Central memory CD8-positive, alpha-beta T cell (primary cell): ENCODE measurements at places on chromosomes 5 and 9.
A peak's percentile ranks its signal among the peaks of the same experiment; 100 is the strongest.

DNA sequence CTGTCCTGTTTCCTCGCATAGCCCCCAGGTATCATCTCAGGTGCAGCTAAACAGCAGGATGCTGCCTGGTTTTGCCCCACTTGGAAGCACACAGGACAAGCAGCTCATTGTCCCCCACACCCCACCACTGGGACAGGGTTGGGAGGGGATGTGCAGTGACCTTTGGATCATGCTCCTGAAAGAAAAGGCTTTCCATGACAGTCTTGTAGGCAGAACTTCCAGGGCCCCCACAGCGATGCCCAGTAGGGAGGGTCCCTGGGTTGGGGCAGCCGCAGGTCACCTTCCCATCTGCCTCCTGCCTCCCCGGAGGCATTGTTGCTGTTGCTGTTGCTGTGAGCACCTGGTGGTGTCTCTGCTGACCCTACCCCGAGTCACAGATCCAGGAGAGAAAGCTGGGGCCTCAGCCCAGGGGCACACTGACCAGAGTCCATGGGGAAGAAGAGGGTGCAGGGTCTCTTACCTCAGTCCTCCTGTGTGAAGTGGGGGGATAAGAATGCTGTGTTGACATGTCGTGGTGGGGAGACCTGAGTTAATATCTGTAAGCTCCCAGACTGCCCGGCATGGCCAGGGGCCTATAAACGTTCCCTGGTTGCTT lies 8.5 kb downstream of the CEP72 start:
- H3K4me3 ChIP-seq = no peak overlapping the region
- H3K36me3 ChIP-seq = peaks cover 14% of the 10 kb centered on the region
- H3K4me1 ChIP-seq = peaks cover 14% of the 10 kb centered on the region
- H3K27me3 ChIP-seq = no peaks in the 10 kb centered on the region

GRCh38 chr9:134364391-134365114 lies 38.3 kb downstream of the RXRA start:
- H3K4me1 ChIP-seq = peaks cover 6% of the 10 kb centered on the region
- H3K4me3 ChIP-seq = no peak overlapping the region
- no peaks in the 10 kb centered on the region for H3K27me3 ChIP-seq
- no peak overlapping the region for H3K27ac ChIP-seq
- DNase-seq = no peak
- no peaks in the 10 kb centered on the region for H3K36me3 ChIP-seq

- no peak for DNase-seq
- H3K36me3 ChIP-seq = peaks cover 9% of the 10 kb centered on the region
- no peaks in the 10 kb centered on the region for H3K4me1 ChIP-seq
These were observed 232.3 kb upstream of the TBCA start for GRCh38 chr5:78008356-78008967.

GRCh38 chr9:126915846-126916543 lies 1.4 kb downstream of the RALGPS1 start:
- peaks cover 3% of the 10 kb centered on the region for H3K36me3 ChIP-seq
- no peak overlapping the region for H3K27ac ChIP-seq
- H3K4me1 ChIP-seq = peaks cover 8% of the 10 kb centered on the region
- peaks cover 20% of the 10 kb centered on the region for H3K27me3 ChIP-seq
- DNase-seq = no peak
- H3K4me3 ChIP-seq = peak overlapping the region; percentile 71

GRCh38 chr5:143569213-143569701 lies 165.8 kb upstream of the NR3C1 start:
- DNase-seq = no peak
- no peaks in the 10 kb centered on the region for H3K4me1 ChIP-seq
- H3K4me3 ChIP-seq = no peak overlapping the region
- H3K27ac ChIP-seq = no peak overlapping the region
- H3K27me3 ChIP-seq = no peaks in the 10 kb centered on the region

DNA sequence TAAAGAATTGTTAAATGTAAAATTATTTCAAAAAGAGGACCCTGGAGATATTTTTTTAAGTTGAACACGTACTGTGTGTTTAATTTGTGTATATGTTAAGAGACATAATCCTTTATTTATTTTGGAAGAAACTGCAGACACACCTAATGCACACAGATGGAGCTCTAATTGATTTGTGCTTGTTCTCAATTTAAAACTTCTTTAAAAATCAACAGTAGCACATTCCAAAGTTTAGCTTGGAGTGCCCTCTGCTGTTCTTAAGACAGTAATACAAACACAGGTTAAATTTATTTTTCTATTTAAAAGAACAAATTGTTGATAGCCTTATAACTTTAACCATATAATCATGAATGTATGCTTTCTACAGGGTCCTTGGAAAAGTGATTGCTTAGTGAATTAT lies 277.6 kb upstream of the ADAMTS16 start:
- no peaks in the 10 kb centered on the region for H3K4me1 ChIP-seq
- no peak overlapping the region for H3K4me3 ChIP-seq

DNA sequence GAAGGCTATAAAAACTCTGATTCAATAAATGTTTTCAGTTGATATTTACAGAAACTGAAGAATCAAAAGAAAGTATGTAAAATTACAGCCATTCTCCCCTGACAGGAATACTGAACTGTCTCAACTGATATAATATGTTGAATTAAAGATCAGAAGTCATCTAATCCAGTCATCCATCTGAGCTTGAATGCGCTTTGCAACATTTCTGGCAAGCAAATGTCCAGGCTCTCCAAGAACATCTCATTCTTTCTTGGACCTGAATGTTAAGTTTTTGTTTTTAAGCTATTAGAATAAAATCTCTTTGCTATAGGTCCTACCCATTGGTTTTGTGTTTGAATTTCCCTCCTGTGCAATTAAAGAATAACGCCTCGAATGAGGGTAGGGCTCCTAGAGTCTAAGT lies 120.5 kb downstream of the MPDZ start:
- H3K27ac ChIP-seq = no peak overlapping the region
- H3K4me3 ChIP-seq = no peak overlapping the region
- no peak for DNase-seq

DNA sequence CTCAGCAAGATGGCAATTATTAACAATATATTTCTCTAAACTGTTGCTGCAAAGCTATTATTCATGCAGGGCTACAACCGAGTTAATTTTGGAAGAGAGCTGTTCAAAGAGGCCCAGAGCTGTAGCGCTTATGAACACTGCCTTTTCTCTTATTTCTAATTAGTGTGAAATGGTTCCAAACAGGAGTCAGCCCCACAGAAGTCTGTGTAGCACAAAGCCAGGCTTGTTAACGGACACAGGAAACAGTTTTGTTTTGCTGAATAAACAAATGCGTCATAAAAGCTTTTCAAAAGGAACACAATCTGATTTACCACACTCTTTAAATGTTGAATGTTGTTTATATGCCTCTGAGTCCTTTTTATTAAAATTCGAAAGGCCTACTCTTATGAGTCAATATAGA lies 396.5 kb downstream of the ANXA1 start:
- no peak overlapping the region for H3K27ac ChIP-seq
- no peaks in the 10 kb centered on the region for H3K36me3 ChIP-seq
- H3K4me1 ChIP-seq = no peaks in the 10 kb centered on the region
- H3K4me3 ChIP-seq = no peak overlapping the region
- DNase-seq = no peak

DNA sequence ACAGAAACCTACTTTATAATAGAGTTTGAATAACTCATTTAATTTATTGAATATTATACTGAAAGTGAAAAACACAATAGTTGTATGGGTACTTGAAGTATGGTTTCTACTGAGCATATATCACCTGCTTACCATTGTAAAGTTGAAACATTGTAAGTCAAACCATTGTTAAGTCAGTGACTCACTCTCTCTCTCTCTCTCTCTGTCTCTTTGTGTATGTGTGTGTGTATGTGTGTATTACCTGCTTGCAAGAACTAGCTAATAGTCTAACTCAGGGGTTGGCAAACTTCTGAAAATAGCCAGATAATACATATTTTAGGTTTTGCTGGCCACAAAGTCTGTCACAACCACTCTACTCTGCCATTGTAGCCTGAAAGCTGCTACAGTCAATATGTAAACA lies 564.3 kb upstream of the ZNF608 start:
- H3K27me3 ChIP-seq = no peaks in the 10 kb centered on the region
- no peak overlapping the region for H3K27ac ChIP-seq
- no peaks in the 10 kb centered on the region for H3K4me1 ChIP-seq
- no peaks in the 10 kb centered on the region for H3K36me3 ChIP-seq
- DNase-seq = no peak
- no peak overlapping the region for H3K4me3 ChIP-seq

DNA sequence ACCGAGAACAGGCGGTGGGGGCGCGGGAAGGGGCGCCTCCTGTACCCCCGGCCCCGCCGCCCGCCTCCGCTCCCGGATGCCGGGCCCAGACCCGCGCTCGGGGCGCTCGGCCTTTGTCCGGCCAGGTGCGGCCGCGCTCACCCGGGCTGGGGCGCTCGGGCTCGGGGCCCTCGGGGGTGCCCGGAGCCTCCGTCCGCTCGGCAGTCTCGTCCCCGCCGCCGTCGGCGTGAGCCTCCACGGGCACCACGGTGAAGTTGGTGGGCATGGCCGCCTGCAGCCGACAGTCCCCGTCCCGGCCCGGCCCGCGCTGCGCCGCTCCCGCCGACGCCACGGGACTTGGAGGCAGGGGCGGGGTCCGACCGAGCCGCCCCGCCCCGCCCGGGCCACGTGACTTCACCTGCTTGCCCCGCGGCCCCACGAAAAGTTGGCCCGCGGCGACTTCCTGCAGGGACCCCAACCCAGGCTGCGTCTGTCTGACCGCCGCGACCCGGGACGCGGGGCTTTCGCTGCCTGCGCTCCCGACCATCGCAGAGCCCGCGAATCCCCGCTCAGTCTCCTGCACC lies at the start of gene SLC12A7:
Gene SLC12A7 (minus strand): TSS at position 337 of the 563 bp plus-strand sequence. CDS start 72 bp downstream, at position 265.
- H3K4me1 ChIP-seq = peaks cover 24% of the 10 kb centered on the region
- H3K36me3 ChIP-seq = peaks cover 5% of the 10 kb centered on the region
- H3K4me3 ChIP-seq = peak within 1 kb of the TSS; percentile 84
- no peak for DNase-seq
